Effector memory CD4-positive, alpha-beta T cell (primary cell): ENCODE measurements at places on chromosomes 2 and 18.

DNA sequence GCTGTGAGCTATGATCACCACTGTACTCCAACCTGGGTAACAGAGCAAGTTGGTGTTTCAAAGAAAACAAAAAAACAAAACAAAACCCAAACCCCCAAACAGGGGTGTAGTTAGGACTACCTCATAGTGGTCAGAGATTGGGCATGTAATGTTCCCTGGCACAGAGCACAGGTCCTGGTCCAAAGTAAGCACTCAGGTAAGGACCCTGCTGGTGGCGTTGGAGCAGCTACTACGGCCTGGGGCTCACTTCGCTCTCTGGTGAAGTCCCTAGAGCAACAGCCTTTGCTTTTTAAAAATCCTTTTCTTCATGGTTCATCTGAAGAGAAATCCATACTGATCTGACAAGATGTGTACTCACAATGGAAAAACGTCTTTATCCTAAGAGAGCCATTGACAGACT, 130.4 kb downstream of the ZNF236 start:
- DNase-seq: no peak

- DNase-seq: no peak
Measured at GRCh38 chr2:205471776-205472175, 210.5 kb upstream of the NRP2 start.

DNA sequence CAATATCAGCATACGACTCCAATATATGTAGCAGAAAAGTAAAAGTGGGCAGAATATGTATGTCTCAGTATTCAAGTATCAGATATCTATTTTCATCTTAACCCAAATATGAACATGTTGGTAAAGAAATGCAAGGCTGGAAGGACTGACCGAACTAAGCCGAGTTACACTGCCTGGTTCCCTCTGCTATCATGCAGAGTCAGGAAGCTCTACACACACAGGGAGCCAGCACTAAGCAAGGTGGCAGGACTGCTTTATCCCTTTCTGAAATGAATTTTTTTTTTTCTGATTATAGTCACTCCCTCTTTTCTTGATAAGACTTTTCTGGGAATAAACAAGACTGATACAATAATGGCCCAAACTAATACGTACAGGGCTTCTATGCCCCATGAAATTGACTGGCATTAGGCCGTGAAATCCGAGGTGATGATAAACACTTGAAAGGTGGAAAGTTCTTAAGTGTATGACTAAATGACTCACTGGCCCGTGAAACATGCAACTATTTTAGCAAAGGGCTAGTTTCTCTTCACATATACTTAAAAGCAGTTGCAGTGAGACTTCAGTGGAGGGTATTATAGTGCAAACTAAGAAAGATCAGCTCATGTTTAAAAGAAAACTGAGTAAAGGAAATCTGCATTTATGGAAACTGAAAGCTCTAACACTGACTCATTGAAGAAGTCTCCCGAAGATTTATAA, 14.9 kb downstream of the DPP4 start:
- no peak for DNase-seq

DNA sequence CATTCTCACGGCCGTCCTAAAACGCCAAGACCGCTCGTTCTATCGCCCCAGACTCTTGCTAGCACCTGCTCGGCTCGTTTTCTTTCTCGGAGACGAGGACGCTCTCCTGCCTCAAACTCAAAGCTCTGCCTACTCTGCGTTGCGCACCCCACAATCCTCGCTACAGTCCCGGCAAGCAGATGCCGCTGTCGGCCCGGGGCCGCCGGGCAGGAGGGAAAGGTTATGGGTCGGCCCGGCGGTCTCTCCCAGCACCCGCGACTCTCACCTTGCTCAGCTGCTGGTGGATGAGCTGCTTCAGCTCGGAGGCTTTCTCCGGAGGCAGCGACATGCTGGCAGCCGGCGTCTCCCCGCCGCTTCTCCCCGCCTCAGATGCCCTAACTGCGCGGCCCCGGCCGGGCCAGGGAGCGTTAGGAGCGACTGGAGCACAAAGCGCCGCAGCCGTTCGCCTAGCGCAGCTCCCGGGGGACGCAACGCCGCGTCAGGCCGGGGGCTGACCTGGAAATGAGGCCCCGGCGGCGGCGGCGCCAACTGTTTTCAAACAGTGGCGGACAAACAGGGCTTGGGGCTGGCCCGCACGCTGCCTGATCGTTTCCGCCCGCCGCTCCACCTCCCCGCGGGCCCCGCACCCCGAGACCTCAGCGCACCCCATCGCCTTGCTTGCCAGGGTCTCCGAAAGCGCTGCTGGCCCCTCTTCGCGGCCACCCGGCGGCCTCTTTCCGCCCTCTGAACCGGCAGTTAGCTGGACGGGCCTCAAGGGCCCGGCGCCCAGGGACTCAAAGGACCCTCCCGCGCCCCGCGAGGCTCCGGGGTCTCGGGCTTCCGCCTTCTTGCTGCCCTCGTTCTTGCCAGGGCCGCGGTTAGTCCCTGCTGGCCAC, at the start of the genes CEP76 and PSMG2:
TSS of gene CEP76 (minus strand) at position 503 of the 875 bp plus-strand sequence. CDS start at position 328, 175 bp downstream.
TSS of gene PSMG2 (plus strand) at position 822 of the 875 bp plus-strand sequence. CDS start 66 bp downstream, outside the sequence.
- DNase-seq: peak; percentile 64

DNA sequence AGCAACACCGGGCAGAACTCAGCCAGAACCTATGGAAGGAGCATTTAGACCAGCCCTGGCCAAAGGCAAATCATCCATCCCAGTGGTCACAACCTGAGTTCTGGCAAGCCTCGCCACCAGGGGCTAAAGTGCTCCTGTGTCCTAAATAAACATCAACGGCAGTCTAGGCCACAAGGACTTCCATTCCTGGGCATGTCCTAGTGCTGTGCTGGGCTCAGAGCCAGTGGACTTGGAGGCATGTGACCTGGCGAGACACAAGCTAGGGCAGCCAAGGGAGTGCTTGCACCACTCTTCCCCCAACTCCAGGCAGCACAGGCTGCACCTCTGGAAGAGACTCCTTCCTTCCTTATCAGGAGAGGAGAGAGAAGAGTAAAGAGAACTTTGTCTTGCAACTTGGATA, 69.0 kb downstream of the ST6GAL2 start:
- DNase-seq: no peak

GRCh38 chr2:53033411-53033810, 734.2 kb upstream of the CHAC2 start:
- DNase-seq: no peak
